ENCODE measurements at places on chromosomes 2 and 18. TPM values are rescaled to one million over a fixed set of nuclear protein-coding genes. Genes with fewer than 3 reads are reported as not detected.

The HOXD9 gene
- total RNA-seq, result 0.43 TPM

The COLEC12 gene
- 8.0 TPM for total RNA-seq

The SGPP2 gene
- 12.4 TPM for total RNA-seq

The CHCHD5 gene
- total RNA-seq, result 19.3 TPM

The IL37 gene
- total RNA-seq, result not detected

The NTSR2 gene
- total RNA-seq, result 0.16 TPM

The TGFA gene
- total RNA-seq, result 0.56 TPM

The CPO gene
- 0.55 TPM for total RNA-seq

The TMEM198 gene
- total RNA-seq, result 3.0 TPM

The CAPN14 gene
- total RNA-seq, result 0.17 TPM

The KIF1A gene
- 2.0 TPM for total RNA-seq

The UGT1A5 gene
- total RNA-seq, result not detected

GRCh38 chr18:3867864-3868311 is 417.9 kb downstream of the TGIF1 start:
- no peak for DNase-seq

GRCh38 chr2:70325875-70326274 is 24.0 kb upstream of the FAM136A start:
- no peak for DNase-seq

DNA sequence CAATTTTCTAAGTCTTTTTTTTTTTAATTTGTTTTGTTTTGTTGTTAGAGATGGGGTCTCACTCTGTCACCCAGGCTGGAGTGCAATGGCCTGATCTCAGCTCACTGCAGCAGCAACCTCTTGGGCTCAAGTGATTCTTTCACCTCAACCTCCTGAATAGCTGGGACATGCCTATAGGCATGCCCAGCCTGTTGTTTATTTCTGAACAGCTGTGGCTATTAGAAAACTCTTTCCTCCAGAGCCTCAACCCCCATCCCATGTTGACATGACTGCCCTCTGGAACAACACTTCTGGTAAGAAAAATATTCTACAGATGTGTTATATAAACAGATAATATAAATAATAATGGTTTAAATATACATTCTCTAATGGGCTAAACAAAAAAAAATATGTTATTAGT is 44.4 kb upstream of the TWSG1 start:
- no peak for DNase-seq

DNA sequence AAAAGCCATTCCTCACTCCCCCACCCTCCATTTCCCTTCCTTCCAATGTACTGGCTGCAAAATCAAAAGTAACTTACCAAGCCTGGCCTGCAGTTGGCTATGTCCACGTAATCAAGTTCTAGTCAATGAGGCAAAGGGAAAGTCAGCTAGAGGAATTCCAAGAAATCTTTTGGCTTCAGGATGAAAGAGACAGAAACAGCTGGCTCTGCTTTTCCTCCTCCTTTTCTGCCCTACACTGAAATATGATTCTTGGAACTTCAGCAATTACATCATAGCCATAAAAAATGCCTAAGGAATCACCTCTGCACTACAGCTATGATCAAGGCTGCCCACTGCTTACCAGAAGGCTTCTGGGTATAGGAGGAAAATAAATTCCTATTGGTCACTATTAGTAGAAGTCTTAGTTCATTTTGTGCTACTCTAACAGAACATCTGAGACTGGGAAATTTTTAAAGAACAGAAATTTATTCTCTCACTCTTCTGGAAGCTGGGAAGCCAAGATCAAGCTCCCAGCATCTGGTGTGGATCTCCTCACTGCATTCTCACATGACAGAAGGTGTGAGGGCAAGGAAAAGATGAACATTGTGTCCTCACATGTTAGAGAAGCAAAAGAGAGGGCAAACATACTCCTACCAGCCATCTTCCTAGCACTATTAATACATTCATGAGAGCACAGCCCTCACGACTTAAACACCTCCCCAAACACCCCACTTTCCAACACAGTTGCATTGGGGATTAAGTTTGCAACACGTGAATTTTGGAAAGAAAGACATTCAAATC is 219.9 kb downstream of the TMX3 start:
- no peak for DNase-seq

- DNase-seq, result no peak
Observed at GRCh38 chr18:26405190-26405801, 143.1 kb downstream of the KCTD1 start.

GRCh38 chr2:31192396-31192795 is 24.9 kb downstream of the CAPN14 start:
- no peak for DNase-seq

DNA sequence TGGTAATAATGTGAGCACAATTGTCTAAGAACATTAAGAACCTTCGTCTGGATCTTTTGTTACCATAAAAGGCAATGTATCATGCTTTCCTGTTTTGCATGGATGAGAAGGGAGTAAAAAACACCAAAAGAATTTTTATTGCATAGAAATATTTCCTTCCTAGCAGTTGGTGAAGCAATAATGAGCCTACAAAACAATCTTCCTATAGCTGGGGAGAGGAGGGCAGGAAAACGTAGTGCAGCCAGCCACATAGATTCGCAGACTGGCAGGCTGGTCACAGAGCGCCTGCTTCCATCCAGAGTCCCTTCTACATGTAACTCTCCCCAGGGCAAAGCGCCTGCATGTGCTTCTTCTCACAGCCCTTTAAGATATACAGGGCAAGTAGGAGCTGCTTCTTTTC is 190.4 kb downstream of the BABAM2 start:
- DNase-seq, result no peak

DNA sequence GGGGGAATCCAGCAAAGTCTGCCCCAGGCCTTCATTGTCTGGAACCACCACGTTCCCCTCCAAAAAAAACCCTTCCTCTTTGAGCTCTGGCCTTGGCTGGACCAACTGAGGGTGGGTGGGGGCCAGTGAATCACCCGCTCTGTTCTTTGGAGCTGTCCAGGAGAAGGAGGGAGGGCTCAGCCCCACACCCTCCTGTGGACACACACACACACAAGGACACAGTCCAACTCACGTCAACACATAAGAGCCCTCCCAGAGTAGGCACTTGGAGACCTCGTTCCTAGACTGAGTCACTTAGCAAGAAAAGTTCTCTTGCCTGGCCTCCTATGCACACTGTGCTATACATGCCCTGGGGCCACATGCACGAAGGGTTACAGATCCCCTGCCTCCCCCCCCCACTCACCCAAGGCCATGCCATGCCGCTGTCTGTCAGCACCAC is 1.2 kb upstream of the TNS1 start:
- DNase-seq, result peak; percentile 89

GRCh38 chr2:130837811-130838565 is 1.3 kb downstream of the ARHGEF4 start:
- no peak for DNase-seq

GRCh38 chr2:39724828-39725144 is 54.3 kb downstream of the THUMPD2 start:
- no peak for DNase-seq

DNA sequence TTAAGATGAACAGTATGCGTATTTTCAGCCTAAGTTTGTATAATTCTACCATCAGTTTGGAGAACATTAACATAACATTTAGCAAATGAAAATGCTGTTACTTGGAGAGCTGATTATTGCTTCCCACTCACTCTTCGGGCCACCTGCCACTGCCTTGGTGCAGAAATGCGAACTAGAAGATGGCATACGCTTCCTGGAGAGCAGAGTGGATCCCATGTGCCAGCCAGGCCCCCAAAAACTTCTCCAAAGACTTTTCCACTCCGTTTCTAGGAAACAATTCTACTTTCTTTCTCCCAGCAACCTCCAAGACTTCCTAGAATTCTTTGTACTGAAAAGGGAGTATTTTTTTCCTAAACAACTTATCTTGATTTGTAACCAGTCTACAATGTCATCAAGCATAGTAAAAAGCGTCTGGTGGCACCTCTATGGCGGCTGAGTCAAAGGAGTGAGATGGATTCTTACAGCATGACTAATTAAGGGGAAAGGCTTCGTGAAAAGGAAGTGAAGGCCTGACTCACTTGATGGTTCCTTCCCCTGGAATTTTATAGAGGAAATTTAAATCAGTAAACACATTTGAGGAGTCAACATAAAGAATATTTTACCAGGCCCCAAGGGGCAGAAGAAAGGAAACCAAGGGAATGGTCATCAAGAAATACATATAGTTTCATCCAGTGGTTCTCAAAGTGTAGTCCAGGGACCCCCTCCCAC is 36.6 kb downstream of the FEZ2 start:
- no peak for DNase-seq

DNA sequence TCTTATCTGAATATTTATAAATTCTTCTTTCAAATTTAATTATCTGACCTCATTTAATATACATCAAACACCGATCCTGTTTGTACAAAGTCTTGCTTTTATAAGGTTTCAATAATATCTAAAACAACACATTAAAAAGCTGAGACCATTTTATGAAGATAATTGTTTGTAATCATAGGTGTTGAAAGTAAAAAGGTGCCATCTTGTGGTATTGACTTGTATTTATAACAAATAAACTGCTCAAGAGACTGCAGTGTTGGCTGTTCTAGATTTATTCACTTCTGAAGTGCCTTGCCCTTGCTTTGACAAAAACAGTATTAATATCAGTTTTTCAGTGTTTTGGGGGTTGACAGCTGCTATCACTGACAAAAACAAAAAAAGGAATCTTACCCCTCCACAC is 286.8 kb upstream of the HNMT start:
- DNase-seq, result no peak

DNA sequence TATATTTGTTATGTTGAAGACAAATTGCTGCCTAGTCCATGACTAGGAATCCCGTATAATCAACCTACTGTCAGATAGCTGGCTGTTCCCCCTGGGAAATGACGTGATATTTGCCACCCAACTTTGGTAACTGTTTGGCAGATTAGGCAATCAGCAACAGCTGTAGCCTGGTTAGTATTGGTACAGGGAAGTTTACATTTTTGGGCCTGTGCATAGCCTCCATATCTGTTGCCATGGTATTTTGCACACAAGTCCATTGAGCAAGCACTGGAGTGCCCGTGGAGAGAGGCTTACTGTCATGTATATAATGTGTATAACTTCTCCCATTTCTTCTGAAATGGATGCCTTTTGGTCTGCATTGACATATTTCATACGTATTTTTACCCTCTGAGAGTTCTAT is 27.7 kb downstream of the BIRC6 start:
- DNase-seq, result no peak

- DNase-seq, result no peak
Observed at GRCh38 chr2:193703411-193703810, 1508.7 kb upstream of the TMEFF2 start.

- DNase-seq, result no peak
Observed at GRCh38 chr2:220147161-220148038, 520.0 kb downstream of the SLC4A3 start.

GRCh38 chr18:77052983-77053309 is 79.6 kb downstream of the MBP start:
- DNase-seq, result no peak

- no peak for DNase-seq
Observed at GRCh38 chr2:167187978-167188967, 300.0 kb downstream of the XIRP2 start.

DNA sequence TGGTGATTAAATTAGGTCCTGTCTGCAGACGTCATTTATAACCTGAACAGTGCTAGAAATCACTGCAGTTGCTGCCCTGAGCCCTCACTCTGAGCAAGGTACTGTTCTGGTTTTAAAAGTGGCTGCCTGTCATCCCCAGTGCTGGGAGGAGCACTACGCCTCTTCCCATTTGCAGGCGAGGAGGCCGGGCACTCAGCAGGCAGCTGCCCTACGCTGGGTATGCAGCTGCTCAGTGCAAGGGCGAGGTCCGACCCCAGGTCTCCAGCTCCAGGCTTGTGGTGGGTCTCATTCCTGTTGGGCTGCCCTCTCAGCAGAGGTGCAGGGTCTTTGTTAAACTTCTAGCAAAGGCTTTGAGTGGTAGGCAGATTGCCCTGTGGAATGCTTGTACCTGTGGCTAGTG is 15.7 kb downstream of the CNDP2 start:
- no peak for DNase-seq

DNA sequence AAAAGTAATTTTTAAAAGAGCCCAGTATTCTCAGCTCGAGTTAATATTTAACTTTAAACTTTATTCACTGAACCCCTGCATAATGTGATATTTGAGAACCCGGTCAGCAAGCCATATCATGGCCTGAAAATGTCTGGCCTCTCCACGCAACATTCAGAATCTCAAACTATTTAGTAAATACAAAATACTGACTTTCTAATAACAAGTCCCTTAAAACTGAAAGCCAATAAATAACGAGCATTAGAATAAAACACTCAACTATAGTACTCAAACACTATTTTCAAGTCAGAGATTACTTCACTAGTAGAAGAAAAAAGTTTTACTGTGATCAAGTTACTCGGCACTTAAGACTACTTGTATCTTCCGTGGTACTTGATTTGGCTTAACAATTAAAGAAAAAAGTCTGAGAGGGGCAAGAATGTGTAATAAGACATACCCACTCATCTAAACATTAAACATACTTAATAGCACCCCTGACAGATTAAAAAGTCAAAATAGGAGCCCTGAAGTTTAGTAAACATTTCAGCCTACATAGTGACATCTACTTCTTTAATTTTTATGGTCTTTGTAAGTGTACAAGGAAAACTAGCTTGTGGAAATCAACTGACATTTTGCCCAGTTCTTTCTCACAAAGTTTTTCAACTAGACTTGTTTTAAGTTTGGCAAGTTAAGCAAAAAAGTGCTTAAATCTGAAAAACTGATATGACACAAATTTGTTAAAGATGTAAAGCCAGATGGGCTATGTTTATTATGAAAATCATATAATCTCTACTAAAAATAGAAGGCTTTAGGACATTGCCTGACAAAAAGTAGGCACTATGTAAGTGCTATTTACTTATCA is 38.2 kb downstream of the RTN4 start:
- DNase-seq, result no peak

GRCh38 chr2:86426271-86426670 is 14.9 kb upstream of the KDM3A start:
- no peak for DNase-seq

DNA sequence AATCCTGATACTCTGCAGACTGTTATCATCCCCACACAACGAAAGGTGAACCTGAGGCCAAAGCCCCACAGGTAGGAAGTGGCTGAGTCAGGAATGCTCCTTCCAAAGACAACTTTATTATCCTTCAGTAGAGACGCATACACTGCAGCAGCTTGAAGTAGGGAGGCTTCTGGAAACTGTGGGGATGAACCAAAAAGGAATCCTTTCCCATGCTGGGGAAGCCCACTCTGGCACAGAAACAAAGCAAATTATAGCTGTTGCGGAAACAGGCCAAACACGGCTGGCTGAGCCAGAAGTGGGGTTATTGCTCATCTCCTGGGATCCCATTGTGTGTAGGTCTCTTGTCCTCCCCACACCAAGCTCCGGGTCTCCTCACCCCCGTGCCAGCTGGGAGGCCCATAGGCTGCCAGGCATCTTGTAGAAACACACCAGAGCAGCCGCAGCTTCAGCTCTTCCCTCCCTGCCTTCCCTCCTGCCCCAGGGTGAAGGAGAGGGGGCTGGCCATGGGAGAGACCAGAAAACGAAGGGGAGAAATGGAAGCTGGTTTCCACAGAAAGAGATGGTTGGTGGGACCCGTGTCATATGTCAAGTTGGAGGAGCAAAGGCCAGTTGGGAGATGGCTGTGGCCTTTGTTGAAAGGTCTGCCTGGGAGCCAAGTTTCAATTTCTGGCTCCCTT is 176.9 kb upstream of the NABP1 start:
- no peak for DNase-seq

GRCh38 chr18:23825978-23826405 is 136.7 kb downstream of the LAMA3 start:
- DNase-seq, result peak; percentile 67
